ENCODE measurements at places on chromosomes 6 and 20.

GRCh38 chr6:30515106-30515505, 25.8 kb downstream of the HLA-E start:
- no peak for DNase-seq

DNA sequence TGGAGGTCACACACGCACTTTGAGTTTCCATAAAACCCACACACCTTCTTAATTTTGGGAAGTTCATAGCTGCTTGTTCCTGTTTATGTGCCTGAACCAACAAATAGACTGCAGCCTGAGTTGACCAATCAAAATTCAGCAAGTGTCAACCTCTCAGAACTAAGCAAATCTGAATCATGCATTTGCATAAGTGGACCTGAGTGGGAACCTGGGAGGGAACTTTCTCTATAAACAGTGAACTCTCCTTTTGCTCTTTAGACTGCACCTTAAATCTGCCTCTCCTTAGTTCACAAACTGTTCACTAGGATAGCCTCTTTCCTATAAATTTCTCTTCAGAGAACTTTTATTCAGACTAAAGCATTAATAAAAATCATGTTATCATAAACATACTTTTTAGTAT, 37.9 kb downstream of the SLC17A1 start:
- DNase-seq: no peak

- DNase-seq: no peak
These were observed 263.4 kb downstream of the RIMS1 start for GRCh38 chr6:72149715-72150114.

GRCh38 chr20:54228841-54229240, 21.0 kb downstream of the PFDN4 start:
- no peak for DNase-seq

- DNase-seq: no peak
These were observed 15.0 kb upstream of the TFAP2A start for GRCh38 chr6:10429638-10430427.

GRCh38 chr20:9262653-9263194, 193.8 kb downstream of the PLCB4 start:
- no peak for DNase-seq

- no peak for DNase-seq
These were observed 70.2 kb downstream of the RIN2 start for GRCh38 chr20:19828232-19828631.

DNA sequence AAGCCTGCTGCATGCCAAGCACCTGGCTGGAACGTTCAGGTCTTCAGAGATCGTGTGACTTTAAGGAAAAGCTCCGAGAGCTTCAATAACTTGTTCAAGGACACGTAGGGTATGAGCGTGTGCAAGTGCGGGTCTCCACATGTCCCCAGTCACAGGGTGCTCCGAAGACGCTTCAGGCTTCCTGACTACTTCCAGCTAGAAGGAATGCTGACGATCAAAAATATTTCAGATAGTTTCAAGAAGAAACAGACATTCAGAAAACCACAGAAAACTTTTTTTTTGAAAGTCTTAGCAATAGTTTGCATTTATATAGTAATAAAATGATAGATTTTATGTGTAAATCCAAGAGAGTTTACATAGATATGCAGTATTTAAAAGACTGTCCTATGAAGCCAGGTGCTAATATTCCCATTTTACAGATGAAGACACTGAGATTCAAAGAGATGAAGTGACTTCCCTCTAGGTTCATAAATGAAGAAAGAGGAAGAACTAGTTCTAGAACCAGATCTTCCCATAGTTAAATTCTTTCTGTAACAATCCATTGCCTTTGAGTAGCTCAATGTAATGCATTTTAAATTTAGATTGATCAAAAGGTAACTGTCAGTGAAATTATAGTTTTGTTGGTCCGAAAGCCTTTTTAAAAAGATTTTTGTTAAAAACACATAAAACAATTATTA, 247.6 kb downstream of the MYLK4 start:
- DNase-seq: no peak

DNA sequence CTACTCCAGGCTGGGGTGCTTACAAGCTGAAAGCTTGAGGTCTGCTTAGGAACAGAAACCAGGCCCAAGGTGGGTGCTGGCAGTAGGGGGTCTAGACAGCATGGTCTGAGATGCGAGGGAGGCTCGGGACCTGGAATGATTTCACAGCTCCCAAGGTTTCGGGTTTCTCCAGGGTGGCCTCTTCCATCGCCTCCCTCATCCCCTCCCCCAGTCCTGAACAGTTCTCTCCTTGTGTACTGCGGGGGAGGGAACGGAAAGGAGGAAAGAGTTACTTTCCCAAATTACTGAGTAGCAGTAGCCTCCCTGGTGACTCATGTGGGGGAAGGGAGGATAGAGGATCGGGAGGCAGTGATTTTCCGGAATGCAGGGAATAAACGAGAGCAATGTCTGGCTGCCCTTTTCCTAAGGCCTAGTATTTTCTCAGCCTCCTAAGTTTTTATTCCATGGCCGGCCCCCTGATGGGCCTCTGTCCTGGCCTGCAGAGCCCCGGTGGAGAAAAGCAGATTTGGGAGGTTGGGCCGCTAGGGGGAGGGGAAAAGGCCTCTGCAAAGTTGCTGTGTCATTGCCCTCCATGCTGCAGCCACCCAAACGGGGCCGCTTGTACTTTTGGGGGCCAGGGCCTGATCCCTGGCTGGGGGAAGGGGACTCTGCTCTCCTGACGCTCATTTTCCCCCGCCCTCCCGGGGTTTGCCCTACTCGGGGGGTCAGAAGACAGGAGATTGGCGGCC, 1.5 kb downstream of the BRD2 start:
- DNase-seq: peak; percentile 60

DNA sequence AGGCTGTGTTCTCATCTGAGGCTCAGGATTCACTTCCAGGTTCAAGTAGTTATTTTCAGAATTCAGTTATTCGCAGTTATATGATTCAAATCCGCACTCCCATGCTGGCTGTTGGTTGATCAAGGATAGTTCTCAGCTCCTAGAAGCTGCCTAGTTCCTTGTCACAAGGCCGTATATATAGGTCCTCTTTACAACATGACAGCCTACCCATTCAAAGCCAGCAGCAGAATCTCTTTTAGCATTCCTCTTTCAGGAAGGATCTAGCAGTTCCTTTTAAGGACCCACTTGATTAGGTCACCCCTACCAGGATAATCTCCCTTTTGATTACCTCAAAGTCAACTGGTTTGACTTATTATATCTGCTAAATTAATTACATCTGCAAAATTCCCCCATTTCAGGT, 23.8 kb upstream of the LAMP5 start:
- DNase-seq: no peak

DNA sequence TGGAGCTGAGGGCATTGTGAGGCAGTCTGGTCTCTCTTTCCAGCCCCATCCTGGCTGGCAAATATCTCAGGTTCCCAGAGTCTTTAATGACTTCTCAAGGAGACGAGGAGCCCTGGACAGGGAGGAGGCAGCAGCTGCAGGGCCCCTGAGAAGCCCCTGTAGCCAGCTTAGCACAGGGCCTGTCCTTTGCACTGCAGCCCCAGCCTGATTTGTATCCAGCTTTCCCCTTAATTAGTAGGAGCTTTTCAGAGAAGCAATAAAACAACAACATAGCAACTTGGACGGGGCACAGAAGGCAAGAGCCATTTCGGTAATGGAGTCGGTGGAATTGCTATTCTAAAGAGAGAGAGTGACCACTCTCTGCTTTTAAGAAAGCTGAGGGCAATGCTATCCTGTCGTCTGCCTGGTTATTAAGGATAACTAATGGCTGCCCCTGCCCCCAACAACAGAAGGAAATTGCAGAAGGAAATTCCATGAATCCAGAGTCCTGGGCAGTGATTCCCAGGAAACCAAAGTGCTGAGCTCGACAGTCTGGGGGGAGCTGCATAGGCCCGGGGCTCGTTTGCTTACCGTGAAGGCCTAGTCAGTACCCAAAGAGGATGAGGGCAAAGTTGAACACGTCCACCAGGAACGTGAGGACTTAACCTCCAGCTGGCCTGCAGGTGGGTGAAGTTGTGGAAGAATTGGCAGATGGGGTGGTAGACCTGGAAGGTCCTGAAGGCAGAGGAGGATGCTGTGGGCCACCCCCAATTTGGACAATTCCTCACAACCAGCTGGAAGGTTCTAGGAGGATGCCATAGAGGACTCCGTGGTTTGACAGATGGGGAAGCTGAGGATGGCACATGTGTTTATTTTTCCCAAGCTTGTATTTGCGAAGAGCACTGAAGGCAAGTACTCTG, 50.3 kb downstream of the NPEPL1 start:
- DNase-seq: no peak

GRCh38 chr6:73309535-73309784, 44.6 kb downstream of the DPPA5 start:
- DNase-seq: no peak

DNA sequence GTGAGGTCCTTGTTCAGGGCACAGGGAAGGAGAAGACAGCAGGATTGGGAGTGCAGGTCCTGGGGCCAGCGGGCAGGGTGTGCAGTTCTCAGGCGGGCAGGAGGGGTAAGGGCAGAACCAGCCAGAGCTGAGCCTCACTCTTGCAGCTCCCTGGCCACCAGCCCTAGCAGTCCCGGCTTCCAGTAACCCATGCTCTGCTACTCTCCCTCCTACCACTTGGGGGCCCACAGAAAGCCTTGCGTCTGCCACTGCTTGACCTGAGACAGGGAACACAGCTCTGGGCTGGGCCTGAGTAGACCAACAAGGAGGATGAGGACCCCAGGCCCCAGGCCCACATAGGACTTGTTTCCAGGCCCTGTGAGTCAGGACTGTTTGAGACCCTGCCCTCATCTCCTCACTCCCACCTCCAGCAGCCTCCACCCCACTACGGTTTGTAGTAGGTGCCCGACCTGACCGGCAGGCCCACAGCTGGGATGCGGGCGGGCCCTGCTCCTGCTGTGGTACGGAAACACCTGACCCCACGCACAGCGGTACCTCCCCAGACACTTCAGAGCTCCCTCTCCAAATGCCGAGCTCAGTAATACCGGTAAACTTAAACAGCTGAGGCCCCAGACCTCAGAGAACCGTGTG, 39.2 kb downstream of the KCNK5 start:
- DNase-seq: no peak

GRCh38 chr6:157768304-157768703, 54.7 kb upstream of the SNX9 start:
- DNase-seq: no peak

- DNase-seq: no peak
These were observed 132.6 kb upstream of the RAB32 start for GRCh38 chr6:146410851-146411595.

DNA sequence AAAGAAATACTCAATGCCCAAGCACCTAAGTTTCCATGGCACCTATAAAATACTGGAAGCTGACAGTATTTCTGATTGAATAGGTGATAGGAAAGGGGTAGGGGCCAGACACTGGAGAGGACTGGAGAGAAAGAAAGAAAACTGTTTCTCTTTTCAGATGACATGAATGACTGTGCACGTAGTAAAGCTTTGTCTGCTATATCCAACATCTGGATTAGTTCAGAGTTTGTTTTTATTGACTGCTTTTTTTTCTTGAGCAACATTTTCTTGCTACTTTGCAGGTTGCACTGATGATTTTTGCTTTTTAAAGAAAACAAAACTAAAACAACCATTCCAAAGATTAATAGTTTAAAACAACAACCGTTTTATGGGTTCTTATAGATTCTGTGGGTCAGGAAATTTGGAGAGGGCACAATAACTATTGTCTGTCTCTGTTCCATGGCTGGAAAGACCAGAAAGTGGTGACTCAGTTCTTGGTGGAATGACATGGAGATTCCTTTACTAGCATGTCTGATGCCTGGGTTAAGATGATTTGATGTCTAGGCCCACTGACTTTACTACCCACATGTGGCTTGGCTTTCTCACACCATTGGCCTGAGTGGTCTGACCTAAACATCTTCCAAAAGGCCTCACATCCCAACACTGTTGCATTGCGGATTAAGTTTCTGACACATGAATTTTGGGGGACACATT, 12.2 kb upstream of the LRP11 start:
- no peak for DNase-seq

DNA sequence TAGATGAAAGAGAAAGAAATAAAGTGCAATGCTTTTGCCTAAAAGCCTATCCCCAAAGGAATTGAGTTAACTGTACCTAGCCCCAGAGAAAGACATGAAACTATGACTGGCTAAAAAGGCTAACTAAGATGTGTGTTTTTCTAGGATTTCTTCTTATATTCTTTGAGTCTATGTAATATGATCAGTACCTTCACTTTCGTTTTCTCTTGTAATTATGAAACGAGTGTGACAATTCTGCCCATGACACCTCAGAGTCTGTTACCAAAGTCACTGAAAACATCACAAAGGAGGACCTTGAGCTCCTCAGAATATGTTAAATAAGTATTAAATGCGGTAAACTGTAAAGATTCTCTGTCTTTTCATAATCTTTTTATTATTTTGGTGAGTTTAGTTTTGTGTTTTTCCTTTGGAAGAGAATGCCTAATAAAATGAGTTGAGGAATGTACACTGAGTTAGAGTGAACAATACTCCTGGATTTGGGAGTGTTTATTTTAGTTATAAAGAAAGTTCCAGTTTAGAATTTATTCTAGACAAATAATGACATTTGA, 141.3 kb downstream of the FUT9 start:
- no peak for DNase-seq

DNA sequence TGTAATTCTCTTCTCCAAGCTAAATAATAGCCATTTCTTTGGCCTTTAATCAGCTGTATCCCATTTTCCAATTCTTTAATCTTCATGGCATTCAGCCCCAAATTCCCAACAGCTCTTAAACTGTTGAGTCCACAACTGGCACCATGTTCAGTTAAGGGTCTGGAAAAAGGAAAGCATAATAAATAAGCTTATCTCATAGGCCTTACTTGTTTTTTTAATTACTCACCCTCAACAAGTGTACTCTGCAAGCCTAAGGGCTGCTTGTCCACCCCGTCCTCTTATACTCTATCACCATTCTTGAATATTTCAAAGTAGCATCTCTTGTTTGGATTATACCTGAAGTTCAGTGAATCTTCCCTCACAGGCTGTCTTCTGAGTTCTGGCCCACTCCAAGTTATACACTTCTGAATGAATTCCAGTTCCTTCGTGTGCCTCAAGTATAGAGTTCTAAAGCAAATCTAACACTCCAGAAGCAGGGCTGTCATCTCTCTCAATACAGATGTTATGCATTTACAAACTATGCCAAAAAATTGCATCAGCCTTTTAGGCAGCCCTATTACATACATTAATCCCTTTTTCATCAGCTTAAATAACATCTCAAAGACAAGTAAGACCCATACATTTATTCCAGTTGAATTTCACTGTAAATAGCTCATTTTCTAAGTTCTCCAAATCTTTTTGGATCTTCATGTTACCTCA, 98.7 kb downstream of the COL21A1 start:
- no peak for DNase-seq

GRCh38 chr6:129866688-129867087, 5.6 kb upstream of the TMEM244 start:
- DNase-seq: no peak

DNA sequence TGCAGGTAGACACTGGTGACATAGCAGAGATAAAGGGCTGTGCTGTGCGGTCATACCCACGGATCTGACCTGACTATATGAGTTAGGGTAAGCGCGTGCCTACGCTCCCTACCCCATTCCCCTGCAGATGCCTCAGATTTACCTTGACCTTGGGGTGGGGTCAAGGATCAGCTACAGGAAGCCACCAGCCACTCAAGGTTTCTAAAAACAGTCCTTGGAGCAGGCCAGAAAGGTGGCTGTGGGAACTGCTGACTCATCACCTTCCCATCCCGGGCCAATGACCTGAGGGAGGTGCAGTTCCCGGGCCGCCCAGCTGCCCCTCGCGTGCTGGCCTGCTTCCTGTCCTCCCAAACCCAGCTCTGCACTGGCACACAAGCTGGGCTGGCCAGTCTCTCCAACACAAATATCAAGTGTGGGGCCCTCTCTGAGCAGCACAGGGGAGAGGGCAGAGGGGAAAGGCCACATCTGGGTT, 23.0 kb downstream of the KCNK5 start:
- no peak for DNase-seq

GRCh38 chr20:11296951-11297350, 620.7 kb upstream of the BTBD3 start:
- no peak for DNase-seq
